Activated T-cell treated with anti-CD3 and anti-CD28 coated beads, Interleukin-2, amount 50 U/mL, for 72 hours (primary cell): ENCODE measurements at places on chromosomes 13 and 19. TPM values are rescaled to one million over a fixed set of nuclear protein-coding genes. Genes with fewer than 3 reads are reported as not detected.
A peak's percentile ranks its signal among the peaks of the same experiment; 100 is the strongest.

The ICAM4 gene
- total RNA-seq, result 1.9 TPM

The COL5A3 gene
- total RNA-seq, result 5.0 TPM

The FFAR3 gene
- 6.6 TPM for total RNA-seq

DNA sequence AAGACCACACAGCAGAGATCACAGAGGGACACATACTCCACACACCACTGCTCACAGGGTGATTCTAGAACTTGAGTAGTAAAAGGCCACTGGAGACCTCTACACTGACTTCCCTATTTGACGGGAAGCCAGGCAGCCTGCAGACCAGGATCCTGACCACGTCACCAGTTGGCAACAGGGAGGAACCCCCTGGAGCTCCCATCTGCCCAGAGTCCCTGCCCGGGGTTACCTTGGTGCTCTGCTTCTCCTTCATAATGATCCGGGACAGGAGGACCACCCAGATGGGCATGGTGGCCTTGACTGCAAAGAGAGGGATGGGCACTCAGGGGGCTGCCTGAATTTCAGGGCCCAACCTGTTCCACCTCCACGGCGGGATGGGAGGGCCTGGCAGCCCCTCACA is 932 bp downstream of the SLC35E1 start:
- H3K36me3 ChIP-seq, result peaks cover 13% of the 10 kb centered on the region
- no peaks in the 10 kb centered on the region for H3K27me3 ChIP-seq
- H3K27ac ChIP-seq, result peak overlapping the region; percentile 65
- H3K4me3 ChIP-seq, result peak overlapping the region; percentile 95

The FUT6 gene
- not detected for total RNA-seq

The GDF15 gene
- 0.60 TPM for total RNA-seq

GRCh38 chr19:12891553-12892021 is 627 bp downstream of the GCDH start:
- peak overlapping the region; percentile 48 for H3K27ac ChIP-seq
- H3K4me3 ChIP-seq, result peak overlapping the region; percentile 94
- peaks cover 32% of the 10 kb centered on the region for H3K4me1 ChIP-seq
- DNase-seq, result no peak
- peaks cover 5% of the 10 kb centered on the region for H3K36me3 ChIP-seq

The CRX gene
- total RNA-seq, result not detected

GRCh38 chr13:42420304-42420703 is 148.4 kb downstream of the AKAP11 start:
- DNase-seq, result peak; percentile 69
- H3K4me3 ChIP-seq, result peak overlapping the region; percentile 16
- H3K27ac ChIP-seq, result no peak overlapping the region
- H3K27me3 ChIP-seq, result no peaks in the 10 kb centered on the region
- peaks cover 44% of the 10 kb centered on the region for H3K4me1 ChIP-seq

GRCh38 chr19:1465191-1466016 is 13.6 kb downstream of the C19orf25 start:
- no peaks in the 10 kb centered on the region for H3K27me3 ChIP-seq
- DNase-seq, result peak; percentile 47
- H3K36me3 ChIP-seq, result no peaks in the 10 kb centered on the region
- H3K4me3 ChIP-seq, result no peak overlapping the region
- H3K4me1 ChIP-seq, result peaks cover 4% of the 10 kb centered on the region

The EID2B gene
- 4.3 TPM for total RNA-seq

- no peak overlapping the region for H3K27ac ChIP-seq
- no peak for DNase-seq
- H3K36me3 ChIP-seq, result no peaks in the 10 kb centered on the region
- peaks cover 17% of the 10 kb centered on the region for H3K27me3 ChIP-seq
- H3K4me3 ChIP-seq, result no peak overlapping the region
Observed at GRCh38 chr13:23427342-23427843, 6.1 kb downstream of the SACS start.

GRCh38 chr13:91146601-91147000 is 200.9 kb upstream of the MIR17HG start:
- no peak overlapping the region for H3K4me3 ChIP-seq
- peaks cover 6% of the 10 kb centered on the region for H3K27me3 ChIP-seq
- no peak overlapping the region for H3K27ac ChIP-seq
- H3K4me1 ChIP-seq, result no peaks in the 10 kb centered on the region

DNA sequence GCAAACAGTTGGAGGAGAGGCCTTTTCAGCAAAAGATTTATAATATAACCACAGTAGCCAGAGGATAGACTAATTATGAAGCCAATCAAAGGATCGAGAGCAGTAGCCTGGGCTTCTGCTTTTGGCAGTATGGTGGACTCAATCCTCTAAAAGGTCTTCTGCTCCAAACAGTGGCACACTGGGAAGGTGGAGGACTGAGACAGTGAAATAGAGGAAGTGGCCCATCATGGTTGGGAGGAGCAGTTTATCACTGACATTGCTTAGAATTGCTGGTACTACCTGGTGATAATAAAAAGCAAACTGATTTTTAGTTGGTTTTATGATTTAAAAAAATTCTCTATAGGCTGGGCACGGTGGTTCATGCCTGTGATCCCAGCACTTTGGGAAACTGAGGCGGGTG is 20.9 kb upstream of the PLAUR start:
- H3K27ac ChIP-seq, result no peak overlapping the region
- no peak for DNase-seq
- no peak overlapping the region for H3K4me3 ChIP-seq
- H3K4me1 ChIP-seq, result peaks cover 9% of the 10 kb centered on the region
- H3K27me3 ChIP-seq, result no peaks in the 10 kb centered on the region
- peaks cover 5% of the 10 kb centered on the region for H3K36me3 ChIP-seq

The FGF21 gene
- not detected for total RNA-seq

DNA sequence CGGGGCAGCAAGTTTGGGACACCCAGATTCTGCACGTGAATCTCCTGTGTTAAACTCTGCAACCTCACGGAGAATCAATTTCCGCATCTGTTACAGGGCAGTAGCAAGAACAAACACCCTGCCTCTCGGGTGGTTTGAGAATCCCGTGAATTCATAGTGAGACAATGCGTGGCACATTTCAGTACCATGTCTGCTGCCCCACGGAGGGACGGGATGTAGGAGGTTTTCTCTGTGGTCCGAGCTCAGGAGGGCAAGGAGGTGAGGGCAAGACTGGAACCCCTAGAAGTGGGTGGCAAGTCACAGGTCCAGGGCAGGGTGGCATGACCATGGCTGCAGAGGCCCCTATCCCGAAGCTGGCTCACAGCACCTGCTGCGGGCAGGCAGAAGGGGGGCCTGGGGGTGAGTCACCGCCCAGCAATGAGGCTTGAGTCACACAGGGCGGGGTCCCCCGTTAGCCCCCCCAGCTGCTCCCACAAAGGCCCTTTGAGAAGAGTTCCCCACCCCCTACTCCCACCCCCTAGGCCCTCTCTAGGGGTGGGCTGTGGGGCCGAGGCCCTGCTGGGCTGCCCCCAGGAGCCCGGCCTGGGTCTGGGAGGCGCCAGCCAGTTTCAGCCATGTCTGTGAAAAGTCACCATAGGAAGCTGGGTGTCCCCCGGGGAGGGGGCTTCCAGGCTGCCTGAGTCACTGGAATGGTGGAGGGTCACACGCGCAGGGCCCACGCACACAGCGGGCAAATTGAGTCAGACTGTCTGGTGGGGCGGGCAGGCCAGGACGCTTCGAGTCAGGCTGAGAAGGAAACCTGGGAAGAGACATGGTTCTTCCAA is 25.8 kb upstream of the NANOS3 start:
- H3K27me3 ChIP-seq, result no peaks in the 10 kb centered on the region
- peak overlapping the region; percentile 70 for H3K27ac ChIP-seq
- peak overlapping the region; percentile 75 for H3K4me3 ChIP-seq
- H3K4me1 ChIP-seq, result peaks cover 27% of the 10 kb centered on the region
- peak; percentile 66 for DNase-seq

The KLF1 gene
- total RNA-seq, result 0.58 TPM

The EDDM13 gene
- 0.67 TPM for total RNA-seq

The RPL18A gene
- 2,983 TPM for total RNA-seq

GRCh38 chr13:50685491-50685890 is 158.0 kb downstream of the DLEU7 start:
- no peak overlapping the region for H3K4me3 ChIP-seq
- H3K27me3 ChIP-seq, result peaks cover 6% of the 10 kb centered on the region
- DNase-seq, result no peak
- H3K36me3 ChIP-seq, result no peaks in the 10 kb centered on the region
- H3K4me1 ChIP-seq, result peaks cover 15% of the 10 kb centered on the region
- H3K27ac ChIP-seq, result no peak overlapping the region

The BABAM1 gene
- total RNA-seq, result 86.6 TPM

DNA sequence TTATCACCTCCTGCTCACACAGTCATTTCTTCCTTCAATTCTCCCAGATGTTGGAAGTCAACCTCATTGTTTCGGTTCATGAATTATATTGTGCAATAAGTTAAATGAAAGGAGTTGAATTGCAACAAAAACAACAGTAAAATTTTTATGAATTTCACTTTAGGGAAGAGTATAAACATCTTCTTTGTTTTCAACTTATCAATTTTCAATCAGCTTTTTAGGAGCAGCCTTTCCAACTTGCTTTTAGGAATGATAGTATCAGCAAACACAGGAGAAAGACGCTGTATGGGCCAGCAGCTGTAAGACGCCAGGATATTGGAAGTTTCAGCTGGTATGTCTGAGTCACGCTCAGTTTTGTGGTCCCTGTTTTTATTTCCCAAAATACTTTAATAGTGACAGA is 132.5 kb upstream of the ARGLU1 start:
- no peaks in the 10 kb centered on the region for H3K36me3 ChIP-seq
- H3K27ac ChIP-seq, result no peak overlapping the region
- peaks cover 6% of the 10 kb centered on the region for H3K27me3 ChIP-seq
- no peak for DNase-seq

GRCh38 chr13:95763601-95764000 is 86.7 kb downstream of the DNAJC3 start:
- H3K27me3 ChIP-seq, result no peaks in the 10 kb centered on the region
- H3K36me3 ChIP-seq, result peaks cover 4% of the 10 kb centered on the region
- H3K4me1 ChIP-seq, result no peaks in the 10 kb centered on the region
- H3K4me3 ChIP-seq, result no peak overlapping the region
